ENCODE measurements at places on chromosomes 16 and 17. TPM values are rescaled to one million over a fixed set of nuclear protein-coding genes. Genes with fewer than 3 reads are reported as not detected.

The EME1 gene
- 28.1 TPM for total RNA-seq

The ENO3 gene
- total RNA-seq = 28.2 TPM

The PLCG2 gene
- 16.6 TPM for total RNA-seq

The TUBB3 gene
- 0.31 TPM for total RNA-seq

The RNF112 gene
- total RNA-seq = 0.27 TPM

The TMEM220 gene
- 0.90 TPM for total RNA-seq

The ATP1B2 gene
- total RNA-seq = 0.21 TPM

The ENGASE gene
- 33.9 TPM for total RNA-seq

The NUPR1 gene
- not detected for total RNA-seq

The LPO gene
- not detected for total RNA-seq

The NPIPA3 gene
- total RNA-seq = 1.7 TPM

The ATPAF2 gene
- total RNA-seq = 37.3 TPM

The SHBG gene
- not detected for total RNA-seq

The ANKRD13B gene
- total RNA-seq = 27.4 TPM

The SAP30BP gene
- 98.1 TPM for total RNA-seq

The TMEM100 gene
- total RNA-seq = not detected

The SDR42E2 gene
- total RNA-seq = not detected

The CDRT15L2 gene
- total RNA-seq = not detected

The EVPL gene
- total RNA-seq = 0.10 TPM

The C1QTNF8 gene
- not detected for total RNA-seq

The LRRC75A gene
- 1.6 TPM for total RNA-seq

The AIPL1 gene
- not detected for total RNA-seq

The TMEM235 gene
- total RNA-seq = not detected

The RANBP10 gene
- total RNA-seq = 18.7 TPM

The MYH13 gene
- total RNA-seq = not detected

The C16orf89 gene
- total RNA-seq = not detected

The ZG16B gene
- total RNA-seq = 0.71 TPM

The NOD2 gene
- 3.8 TPM for total RNA-seq

The CLEC10A gene
- total RNA-seq = not detected

The ASPA gene
- not detected for total RNA-seq

The MAP2K6 gene
- 1.6 TPM for total RNA-seq

The FAM20A gene
- total RNA-seq = not detected

The ZNF768 gene
- 15.7 TPM for total RNA-seq

The NOXO1 gene
- total RNA-seq = 0.36 TPM

The C17orf50 gene
- not detected for total RNA-seq

The MMP28 gene
- total RNA-seq = not detected

The ATP6V0A1 gene
- 3.3 TPM for total RNA-seq

The SMIM22 gene
- not detected for total RNA-seq

The SALL1 gene
- total RNA-seq = not detected

The MYL4 gene
- total RNA-seq = not detected

The HSD3B7 gene
- 1.8 TPM for total RNA-seq

The EIF5A gene
- 1,670 TPM for total RNA-seq

The SOX15 gene
- 0.25 TPM for total RNA-seq

The ZNF629 gene
- 5.4 TPM for total RNA-seq

The TERB1 gene
- total RNA-seq = not detected

The SLC12A3 gene
- not detected for total RNA-seq
